ENCODE measurements at places on chromosomes 5 and 9.

DNA sequence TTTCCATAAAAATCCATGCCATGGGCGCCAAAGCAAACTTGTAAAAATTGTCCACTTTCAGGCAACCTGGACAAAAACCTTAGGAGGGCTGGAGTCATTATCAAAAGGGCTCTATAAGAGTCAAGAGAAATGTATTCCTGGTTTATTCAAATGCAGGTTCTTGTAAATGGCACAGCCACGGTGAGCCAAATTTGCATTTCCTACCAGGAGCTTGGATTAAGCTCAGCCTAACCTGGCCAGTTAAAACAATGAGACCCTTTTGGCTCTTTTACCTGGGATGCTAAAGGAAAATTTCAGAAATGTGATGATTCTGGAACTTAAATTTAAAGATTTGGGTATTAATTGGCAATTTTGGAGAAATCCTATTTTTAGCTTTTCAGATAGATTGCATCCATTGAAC is 8.9 kb upstream of the ZNF474 start:
- DNase-seq, result no peak

DNA sequence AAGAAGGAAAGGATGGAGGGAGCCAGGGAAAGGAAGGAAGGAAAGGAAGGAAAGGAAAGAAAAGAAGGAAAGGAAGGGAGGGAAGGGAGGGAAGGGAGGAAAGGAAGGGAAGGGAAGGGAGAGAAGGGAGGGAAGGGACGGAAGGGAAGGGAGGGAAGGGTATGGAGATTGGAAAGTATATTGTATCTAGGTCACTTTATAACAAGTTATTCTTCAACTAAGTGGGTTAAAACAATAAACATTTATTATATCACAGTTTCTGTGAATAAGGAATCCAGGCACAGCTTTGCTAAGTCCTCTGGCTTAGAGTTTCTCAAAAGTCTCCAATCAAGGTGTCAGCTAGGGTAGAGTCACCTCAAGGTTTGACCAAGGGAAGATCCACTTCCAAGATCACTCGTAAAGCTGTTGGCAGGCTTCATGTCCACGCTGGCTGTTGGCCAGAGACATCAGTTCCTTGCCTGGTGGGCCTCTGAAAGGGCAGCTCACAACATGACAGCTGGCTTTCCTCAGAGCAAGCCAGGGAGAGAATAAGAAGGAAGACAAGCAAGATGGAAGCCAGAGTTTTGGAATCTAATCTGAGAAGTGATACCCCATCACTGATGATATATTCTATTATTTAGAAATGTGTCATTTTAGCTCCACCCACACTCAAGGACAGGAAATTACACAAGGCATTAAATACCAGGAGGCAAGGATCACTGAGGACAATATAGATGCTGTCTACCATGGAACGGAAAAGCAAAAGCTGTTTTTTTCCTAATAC is 105.1 kb downstream of the DEPDC1B start:
- no peak for DNase-seq

GRCh38 chr5:6508931-6509330 is 60.3 kb downstream of the UBE2QL1 start:
- no peak for DNase-seq

GRCh38 chr9:28624771-28625170 is 1051.5 kb upstream of the C9orf72 start:
- DNase-seq, result no peak

Measured in left hindlimb (tissue), 1 donor.